Stimulated activated CD8-positive, alpha-beta memory T cell treated with anti-CD3 and anti-CD28 coated beads, Interleukin-4, amount 100 ng/mL, for 1 hour (primary cell): ENCODE measurements at places on chromosomes 11 and 22.

DNA sequence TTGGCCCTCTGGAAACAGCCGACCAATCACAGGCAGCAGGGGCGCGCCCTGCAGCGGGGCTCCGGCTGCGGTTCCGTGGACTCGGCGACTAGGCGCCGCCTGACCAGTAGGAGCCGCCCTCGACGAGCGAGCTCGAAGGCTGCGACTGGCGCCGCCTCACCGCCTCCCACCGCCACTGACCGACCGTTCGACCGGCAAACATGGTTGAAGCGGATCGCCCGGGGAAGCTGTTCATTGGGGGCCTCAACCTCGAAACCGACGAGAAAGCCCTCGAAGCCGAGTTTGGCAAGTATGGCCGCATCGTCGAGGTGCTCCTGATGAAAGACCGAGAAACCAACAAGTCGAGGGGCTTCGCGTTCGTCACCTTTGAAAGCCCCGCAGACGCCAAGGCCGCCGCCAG is at the start of gene RBMXL2:
Gene RBMXL2 (plus strand): TSS at position 78 of the 400 bp plus-strand sequence. CDS start 123 bp downstream, at position 201.
- no peak for DNase-seq

- DNase-seq = no peak
Measured at GRCh38 chr22:41913040-41913719, 1.7 kb downstream of the SHISA8 start.

- DNase-seq = no peak
Measured at GRCh38 chr11:125348674-125349309, 147.3 kb downstream of the FEZ1 start.

- no peak for DNase-seq
Measured at GRCh38 chr11:2207773-2208621, 36.4 kb upstream of the TH start.

- DNase-seq = no peak
Measured at GRCh38 chr11:132094598-132094997, 724.2 kb downstream of the NTM start.

GRCh38 chr11:64357446-64357845 is 1.5 kb upstream of the RPS6KA4 start:
- no peak for DNase-seq

GRCh38 chr11:36500315-36500721 is 9.8 kb downstream of the TRAF6 start:
- no peak for DNase-seq

DNA sequence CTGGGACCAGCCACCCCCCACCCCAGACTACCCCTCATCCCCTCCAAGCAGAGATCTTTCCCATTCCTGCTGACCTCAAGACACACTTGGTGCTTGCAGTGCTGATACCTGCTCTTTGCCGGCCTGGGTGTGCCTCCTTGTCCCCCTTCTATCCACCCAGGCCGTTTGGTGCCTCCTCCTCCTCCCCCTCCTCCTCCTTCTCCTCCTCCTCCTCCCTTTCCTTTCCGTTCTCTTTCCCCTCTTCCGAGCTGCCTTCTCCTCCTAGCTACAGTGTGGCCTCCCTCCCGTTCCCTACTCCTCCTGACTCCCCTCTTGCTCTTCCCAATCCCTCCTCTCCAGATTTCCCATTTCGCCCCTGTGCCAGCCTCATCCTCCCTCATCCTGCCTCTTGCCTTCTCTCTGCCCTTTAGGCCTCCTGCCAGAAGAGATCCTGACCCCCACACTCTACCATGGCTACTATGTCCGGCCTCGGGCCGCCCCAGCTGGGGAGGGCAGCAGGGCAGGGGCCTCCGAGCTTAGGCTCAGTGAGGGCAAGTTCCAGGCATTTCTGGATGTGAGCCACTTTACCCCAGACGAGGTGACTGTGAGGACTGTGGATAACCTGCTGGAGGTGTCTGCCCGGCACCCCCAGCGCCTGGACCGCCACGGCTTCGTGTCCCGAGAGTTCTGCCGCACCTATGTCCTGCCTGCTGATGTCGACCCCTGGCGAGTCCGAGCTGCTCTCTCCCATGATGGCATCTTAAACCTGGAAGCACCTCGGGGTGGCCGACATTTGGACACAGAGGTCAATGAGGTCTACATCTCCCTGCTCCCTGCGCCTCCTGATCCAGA is 712 bp downstream of the HSPB2 start:
- no peak for DNase-seq

DNA sequence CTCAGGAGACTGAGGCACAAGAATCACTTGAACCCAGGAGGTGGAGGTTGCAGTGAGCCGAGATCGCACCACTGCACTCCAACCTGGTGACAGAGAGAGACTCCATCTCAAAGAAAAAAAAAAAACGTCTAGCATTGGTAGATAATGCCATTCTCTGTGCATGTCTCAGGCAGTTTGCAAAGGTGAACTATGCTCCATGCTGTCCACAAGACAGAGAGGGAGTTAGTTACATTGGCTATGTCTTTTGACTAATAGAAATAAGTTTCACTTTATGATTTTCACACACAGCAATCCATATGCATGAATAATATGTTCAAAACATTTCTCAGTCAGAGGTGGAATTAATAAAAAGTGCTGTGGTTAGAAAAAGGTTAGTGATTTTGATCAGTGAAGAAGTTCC is 591.4 kb downstream of the ETS1 start:
- DNase-seq = no peak

GRCh38 chr11:60375316-60375715 is 3.0 kb upstream of the MS4A7 start:
- DNase-seq = no peak

DNA sequence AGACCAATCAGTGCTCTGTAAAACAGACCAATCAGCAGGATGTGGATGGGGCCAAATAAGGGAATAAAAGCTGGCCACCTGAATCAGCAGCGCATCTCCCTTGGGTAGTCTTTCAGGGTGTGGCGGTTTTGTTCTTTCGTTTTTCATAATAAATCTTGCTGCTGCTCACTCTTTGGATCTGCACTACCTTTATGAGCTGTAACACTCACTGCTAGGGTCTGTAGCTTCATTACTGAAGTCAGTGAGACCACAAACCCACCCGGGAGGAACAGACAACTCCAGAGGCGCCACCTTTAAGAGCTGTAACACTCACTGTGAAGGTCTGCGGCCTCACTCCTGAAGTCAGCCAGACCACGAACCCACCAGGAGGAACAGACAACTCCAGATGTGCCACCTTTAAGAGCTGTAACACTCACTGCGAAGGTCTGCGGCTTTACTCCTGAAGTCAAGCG is 175.5 kb upstream of the PDGFD start:
- DNase-seq = no peak

- DNase-seq = no peak
Measured at GRCh38 chr22:40009292-40009774, 14.6 kb downstream of the FAM83F start.

DNA sequence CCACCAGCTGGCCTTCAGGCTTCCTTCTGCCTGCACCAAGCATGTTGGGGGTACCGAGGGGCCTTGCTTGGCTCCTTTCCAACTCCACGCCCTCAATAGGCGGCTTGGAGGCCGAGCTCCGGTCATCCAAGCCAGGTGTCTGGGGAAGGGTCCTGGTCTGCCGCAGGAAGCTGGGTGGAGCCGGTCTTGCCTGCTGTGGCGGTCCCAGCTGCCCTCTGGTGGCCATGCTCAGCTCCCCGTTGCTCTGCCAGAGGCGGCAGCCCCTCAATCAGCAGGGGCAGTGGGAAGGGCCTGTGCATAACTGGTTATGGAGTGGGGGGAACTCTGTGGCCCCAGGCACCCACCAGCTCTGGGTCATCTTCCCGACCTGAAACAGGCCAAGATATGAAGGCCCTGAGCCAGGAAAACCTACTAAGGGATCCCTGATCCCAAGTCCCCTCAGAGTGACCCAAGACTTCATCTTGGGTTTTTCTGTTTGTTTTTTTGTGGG is 3.2 kb downstream of the ARVCF start:
- DNase-seq = no peak

GRCh38 chr11:6219359-6219758 is 14.0 kb downstream of the C11orf42 start:
- no peak for DNase-seq

DNA sequence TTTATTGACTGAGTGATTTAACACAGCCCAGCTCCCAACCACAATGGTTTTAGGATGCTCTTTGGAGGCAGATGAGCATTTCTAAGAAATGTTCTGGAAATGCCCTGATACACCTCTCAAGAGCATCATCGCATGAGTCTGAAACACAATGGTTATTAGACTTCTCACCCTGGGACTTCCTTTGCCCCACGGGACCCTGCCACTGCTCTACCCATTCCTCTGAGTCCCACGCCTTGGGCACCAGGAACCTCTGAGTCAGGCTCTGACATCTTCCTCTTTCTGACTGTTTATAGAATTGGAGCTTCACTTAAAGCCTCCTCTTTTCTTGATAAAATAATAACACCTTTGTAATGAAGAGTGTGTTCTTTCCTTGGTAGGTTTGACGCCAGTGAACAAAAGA is 85.6 kb upstream of the PARVA start:
- DNase-seq = no peak

GRCh38 chr22:33921525-33922348 is 1.5 kb upstream of the LARGE1 start:
- no peak for DNase-seq

DNA sequence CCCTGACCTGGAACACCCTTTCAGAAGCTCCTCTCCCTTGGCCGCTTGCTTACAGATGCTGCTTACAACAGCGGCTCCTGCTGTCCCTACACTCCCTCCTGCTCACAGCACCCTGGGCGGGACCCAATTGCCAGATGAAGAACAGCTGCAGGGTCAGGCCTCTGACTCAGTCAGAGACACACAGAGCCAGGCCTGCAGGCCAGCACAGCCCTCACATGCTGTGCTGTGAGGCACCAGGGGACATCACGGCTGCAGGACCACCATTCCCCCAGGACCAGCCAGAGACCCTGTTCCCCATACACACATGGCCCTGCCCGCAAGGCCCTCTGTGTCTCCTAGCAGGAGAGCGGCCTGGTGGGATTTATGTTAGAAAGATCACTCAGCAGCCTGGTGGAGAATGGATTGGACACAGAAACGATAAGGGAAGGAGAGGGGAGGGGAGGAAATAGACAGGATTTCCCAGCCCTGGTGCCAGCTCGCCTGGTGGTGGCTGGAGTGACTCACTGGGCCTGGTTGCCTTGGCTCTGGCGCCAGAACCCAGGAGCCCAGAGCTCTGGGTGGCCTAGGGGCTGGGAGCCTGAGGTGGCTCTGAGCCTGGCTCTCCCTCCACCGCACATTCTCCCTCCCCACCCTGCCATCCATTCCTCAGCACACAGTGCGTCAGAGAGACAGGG is 6.7 kb downstream of the CAPN5 start:
- no peak for DNase-seq

DNA sequence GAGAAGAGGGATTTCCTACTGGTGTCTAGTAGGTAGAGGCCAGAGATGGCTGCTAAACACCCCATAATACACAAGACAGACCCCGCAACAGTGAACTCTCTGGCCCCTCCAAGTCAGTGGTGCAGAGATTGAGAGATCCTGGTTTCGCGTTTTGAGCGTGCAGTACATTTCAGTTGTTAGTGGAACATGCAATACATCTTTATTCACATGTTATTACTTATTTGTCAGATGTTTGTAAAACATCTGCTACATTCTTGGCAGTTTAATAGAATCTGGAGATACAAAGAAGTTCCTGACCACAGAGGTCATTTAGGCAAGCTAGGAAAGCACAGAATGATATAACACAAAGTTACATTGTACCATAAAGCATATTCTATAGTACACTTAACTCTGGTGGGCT is 41.5 kb downstream of the ST3GAL4 start:
- DNase-seq = no peak

DNA sequence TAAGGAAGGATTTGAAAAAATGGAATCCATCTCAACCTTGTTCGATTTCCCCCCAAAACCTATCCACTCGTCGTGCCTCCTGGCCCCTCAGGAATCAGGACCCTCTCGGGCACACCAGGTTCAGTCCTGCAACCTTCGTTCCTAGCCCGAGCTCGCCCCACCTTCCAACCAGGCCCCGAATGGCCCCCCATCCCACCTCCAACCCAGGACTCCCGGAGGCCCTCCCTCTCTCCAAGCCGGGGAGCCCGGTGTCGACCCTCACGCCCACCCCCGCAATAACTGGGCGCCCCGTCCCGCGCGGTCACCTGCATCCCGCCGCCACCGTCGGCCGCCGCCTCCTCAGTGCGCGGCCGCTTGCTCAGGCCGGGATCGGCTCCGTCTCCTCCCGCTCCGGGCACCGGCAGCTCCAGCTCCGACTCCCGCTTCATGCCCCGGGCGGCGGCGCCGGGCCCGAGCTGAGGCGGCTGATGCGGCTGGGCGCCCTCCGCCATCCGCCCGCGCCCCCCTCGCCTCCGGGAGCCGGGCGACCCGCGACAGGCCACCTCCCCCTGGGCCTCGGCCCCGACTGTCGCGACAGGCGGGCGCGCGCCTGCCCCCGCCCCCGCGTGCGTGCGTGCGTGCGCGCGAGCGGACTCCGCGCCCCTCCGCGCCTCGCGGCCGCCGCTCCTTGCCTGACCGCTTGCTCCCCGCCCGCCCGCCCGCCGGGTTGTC is 534 bp downstream of the RBFOX2 start:
- DNase-seq = no peak

DNA sequence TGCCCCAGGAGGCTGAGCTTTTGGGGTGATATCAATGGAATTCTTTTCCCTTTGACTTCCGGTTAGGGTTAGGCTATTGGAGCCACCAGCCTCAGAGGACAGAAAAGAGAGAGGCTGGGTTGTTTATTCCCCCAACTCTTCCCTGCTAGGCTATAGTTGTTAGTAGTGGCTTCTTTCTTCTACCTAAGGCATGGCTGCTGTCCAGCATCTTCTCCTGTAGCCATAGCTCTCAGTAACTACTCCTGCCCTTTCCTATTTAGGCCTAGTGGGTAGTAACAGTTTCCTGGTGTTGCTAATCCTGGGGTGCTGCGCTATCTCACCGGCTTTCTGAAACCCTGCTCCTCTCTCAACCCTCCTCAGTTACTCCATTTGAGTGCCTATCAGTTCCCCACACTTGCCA is 184.9 kb downstream of the TENM4 start:
- no peak for DNase-seq

GRCh38 chr22:47294576-47294975 is 532.1 kb downstream of the TBC1D22A start:
- DNase-seq = no peak

DNA sequence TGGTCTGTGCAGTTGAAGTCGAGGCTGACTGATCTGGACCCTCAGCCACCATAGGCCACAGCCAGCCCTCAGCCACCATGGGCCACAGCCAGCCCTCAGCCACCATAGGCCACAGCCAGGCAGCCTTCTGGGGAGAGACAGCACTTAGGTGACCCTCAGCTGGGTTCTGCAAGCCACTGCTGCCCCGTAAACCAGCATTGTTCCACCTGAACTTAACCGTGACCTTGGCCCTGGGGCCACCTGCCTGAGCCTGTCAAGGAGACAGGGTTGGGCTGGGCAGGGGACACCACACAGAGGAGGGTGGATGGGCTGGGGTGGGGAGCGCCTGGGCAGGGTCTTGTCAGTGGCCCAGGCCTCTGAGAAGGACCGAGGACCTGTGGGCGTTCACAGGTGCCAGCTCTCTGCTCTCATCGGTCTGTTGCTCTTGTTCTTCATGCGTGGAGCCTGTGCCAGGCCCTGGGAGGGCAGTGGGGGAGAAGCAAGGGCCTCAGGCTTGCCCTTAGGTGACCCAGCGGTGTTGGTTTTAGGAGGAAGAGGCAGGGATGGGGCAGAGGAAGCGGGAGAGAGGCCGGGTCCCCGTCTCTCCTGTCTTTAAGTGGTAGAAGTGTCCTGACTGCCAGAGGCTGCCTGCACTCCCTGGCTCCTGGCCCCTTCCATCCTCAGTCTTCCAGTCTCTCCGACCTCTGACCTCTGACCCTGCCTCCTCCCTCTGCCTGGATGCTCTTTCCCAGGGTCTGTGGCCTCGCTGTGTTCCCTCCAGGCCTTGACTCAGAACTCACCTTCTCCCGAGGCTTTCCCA is 36.9 kb downstream of the GRAMD4 start:
- DNase-seq = no peak
